ENCODE measurements at places on chromosomes 7 and 10.

- no peak for DNase-seq
Observed at GRCh38 chr10:78148961-78149612, 115.4 kb downstream of the RPS24 start.

DNA sequence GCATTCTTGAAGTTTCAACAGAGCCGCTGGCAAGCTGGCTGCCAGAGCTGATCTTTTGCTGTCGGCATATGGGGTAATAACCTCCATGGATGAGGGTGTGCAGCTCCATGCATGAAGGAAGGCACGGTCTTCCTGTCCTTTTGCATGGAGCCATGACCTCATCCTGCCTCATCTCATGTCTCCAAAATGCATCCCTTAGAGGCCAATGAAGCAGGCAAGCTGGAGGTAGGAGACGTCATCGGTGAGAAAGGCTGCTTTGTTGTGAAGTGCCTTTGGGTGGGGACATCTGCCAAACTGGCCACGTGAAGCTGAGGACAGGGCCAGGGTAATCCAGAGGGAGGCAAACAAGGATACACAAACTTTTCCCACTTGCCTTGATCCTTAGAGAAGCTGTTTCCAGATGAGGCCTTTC, 161.5 kb upstream of the TBX20 start:
- no peak for DNase-seq

GRCh38 chr7:132251327-132251659, 325.0 kb downstream of the PLXNA4 start:
- no peak for DNase-seq

DNA sequence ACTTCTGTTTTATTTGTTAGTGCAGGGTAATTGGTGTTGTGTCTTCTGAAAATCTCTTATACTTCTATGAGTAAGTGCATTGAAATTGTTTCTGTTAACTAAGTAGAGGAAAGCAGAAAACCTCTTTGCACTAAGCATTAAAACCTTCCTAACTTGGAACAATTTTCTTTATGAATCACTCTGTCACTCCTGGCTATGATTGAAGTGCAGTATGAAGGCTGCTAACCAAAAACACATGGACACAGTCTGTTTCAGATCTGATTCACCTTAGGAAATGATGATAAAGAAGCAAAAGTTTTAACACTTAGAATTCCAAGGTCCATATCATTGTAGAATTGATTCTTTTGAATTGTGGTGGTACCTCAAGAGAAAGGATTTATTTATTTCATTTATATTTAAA, 41.9 kb downstream of the MET start:
- DNase-seq: no peak

GRCh38 chr10:27345455-27345920, 104.9 kb upstream of the ACBD5 start:
- no peak for DNase-seq

DNA sequence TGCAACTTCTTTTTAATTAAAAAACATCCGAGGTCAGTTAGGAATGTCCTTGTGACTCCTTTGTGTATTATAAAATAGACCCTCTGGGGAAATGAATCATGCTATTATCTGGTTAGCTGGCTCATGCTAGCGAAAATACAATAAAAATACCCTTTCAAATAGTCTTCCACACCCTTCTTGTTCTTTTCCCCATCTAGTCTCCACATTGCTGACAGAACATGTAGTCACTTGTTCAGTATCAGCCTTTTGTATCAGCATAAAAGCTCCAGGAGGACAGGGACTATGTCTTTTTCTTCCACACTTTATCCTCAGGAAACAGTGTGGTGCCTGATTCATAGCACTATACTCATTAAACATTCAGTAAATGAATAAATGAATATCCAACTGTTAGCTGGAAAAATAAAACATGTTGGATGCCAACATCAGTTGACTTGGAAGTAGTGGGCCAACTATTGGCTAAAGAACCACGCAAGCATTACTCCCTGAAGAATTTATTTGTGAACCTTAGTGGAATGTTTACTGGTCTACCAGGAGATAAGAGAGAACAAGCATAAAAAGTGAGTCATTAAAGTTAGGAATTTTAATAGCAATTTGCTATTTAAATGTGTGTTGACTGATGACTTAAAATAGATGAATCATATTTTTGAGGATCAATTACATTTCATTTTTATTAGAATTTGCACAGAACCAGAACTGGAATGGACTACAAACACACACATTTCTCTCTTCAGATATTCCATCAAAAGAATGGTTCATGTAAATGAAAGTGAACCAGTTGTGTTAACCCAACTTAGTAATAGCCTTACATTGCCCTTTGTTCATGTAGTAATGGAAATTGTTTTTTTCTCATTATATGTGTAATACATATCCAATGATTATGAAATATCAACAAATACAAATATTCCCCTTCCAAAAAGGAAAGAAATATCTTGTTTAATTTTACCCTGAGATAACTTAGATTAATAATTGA, 129.6 kb downstream of the DKK1 start:
- no peak for DNase-seq

DNA sequence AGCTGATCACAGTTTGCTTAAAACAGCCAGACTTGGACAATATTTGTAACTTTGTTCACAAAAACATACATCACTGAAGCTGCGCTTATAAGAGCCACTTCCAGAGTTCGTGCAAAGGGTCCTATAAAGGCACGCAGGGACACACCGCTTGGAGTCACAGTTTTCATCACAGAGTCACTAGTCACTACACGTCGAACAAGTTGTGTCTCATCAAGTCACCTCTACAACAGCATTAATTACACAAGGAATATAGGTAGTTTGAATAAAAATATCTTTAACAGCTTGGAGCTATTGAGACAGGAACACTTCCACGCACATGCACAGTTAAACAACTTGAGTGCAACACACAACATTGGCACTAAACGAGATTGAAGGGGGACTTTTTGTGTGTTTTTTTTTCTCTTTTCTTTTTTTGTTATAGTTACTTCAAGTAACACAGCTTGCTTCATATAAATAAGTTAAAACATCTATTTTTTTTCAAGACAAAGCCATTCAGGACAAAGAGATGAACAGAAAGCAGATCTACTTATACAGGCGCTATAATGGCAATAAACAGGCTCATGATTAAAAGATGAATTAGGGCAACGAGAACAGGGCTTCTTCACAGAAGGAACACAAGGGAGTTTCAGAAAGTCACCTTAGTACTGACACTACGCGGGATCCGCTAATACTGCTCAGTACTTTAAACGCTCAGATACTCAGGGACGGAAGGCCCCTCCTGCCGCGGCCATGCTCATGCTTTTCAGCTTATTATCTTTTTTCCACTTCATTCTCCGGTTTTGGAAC, 2.2 kb downstream of the HOXA5 start:
- no peak for DNase-seq

- no peak for DNase-seq
Observed at GRCh38 chr7:94908323-94909178, 1.2 kb downstream of the PPP1R9A start.
